ENCODE measurements at places on chromosomes 6 and 20.

DNA sequence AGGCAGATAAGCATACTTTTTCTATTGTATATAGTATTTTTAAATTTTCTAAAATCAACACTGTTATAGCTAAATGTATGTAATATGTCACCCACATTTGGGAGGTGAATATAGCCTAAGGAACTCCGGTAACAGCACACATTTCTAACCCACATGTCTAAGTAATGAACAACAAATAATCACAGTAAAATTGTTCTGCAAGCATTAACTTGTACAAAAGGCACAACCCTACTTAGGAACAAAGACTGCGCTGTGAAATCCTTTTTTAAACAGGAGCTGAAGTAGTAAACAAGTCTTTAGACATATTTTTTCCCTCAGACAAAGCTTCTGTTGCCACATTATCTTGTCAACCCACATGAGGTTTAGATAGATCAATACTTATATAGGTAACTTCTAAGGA is 872.4 kb upstream of the SLC35B3 start:
- DNase-seq, result no peak

GRCh38 chr6:157194110-157194509 is 129.2 kb downstream of the TMEM242 start:
- DNase-seq, result no peak

GRCh38 chr6:154800338-154800737 is 67.1 kb downstream of the SCAF8 start:
- no peak for DNase-seq

DNA sequence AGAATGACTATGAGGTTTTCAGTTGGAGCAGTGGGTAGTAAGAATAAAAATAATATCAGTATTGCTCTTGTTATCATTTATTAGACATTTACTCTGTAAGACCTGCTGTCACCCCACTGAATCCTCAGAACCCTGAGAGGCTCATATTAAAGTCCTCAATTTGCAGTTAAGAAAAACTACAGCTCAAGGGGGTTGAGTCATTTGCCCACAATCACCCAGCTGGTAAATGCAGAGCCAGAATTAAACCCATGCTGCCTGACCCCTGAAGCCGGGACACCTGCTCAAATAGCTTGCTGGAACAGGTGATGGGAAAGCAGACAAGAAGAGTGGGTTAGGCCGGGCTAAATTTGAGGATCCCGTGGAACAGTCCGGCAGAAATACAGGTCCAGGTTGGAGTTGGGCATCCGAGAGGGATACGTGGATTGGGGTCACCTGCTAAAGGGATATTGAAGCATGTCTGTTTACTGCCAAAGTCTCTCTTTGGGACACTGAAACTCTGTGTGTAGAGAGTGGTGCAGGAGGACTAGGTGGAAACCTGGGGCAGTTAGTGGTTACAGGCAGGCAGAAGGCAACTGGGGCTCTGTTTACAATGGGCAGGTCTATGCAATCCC is 344.1 kb downstream of the CDC5L start:
- DNase-seq, result no peak

DNA sequence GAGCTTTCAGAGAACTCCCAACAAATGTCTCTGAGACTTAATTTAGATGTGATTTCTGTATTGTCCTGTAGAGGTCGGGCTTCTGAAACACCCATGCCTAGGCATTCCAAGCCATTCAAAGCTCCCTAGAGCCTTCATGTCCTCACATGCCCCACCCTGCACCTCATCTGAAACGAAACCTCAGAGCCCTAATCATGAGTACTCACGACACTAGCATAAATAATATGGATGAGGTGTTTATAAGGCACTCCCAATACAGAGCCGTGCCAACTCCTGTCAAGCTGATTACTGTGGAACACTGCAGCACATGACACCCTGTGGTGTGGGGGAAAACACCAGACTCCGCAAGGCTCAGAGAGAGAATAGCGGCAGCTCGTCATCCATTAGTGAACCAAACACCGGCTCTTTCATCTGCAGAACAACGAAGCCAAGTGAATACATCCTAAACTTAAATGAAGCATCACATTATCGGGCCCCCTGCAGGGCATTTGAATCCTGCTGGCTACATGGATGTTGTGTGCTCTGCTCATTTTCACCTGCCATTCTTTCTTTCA is 83.8 kb downstream of the FNDC1 start:
- peak; percentile 56 for DNase-seq

GRCh38 chr20:25039697-25040437 is 18.1 kb downstream of the ACSS1 start:
- DNase-seq, result peak; percentile 82

DNA sequence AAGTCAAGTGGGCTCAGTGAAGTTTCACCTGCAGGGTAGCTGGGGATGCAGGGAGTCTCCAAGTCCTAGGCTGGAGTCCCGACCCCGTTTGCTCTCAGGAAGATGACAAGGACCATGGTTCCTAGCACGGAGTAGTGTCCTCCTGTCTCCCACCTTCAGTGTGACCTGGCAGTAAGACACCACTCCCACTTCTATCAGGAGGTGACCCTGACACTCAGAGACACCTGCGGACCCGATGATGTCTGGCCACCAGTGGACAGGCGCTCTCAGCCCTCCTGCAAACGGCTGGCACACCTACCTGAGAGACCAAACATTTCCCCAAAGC is 1.1 kb downstream of the SOD2 start:
- DNase-seq, result no peak

GRCh38 chr6:39812853-39813533 is 20.8 kb downstream of the DAAM2 start:
- peak; percentile 87 for DNase-seq

DNA sequence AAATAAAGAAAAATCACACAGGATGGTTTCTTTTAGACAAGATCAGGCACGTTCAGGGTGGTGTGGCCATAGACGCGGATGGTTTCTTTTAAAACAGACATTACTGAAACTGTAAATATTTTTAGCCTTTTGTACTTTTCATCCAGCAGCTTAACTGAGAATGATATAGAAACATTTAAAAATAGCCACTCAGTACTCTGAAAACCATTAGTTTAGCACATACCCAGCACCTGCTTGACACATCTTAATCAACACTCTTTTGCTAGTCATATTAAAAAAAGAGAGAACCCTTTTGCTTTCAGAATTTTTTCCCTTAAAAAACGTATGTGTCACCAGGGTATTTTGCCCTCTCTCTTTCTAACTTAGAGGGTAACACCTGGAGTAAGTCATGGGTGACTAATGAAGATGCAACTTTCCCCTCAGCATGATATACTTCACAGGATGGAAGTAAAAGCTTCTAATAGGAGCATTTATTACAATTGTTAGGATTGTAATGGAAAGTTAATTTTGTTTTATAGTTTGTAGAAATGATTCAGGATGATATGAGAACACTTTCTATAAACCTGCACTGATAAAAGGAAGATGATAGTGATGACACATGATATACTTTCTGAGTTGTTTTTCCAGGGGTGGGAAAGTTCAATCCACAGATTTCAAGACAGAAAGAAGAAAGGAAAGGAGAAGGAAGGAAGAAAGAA is 45.2 kb downstream of the BACH2 start:
- DNase-seq, result no peak

GRCh38 chr6:138497286-138497685 is 2.0 kb downstream of the NHSL1 start:
- DNase-seq, result no peak

DNA sequence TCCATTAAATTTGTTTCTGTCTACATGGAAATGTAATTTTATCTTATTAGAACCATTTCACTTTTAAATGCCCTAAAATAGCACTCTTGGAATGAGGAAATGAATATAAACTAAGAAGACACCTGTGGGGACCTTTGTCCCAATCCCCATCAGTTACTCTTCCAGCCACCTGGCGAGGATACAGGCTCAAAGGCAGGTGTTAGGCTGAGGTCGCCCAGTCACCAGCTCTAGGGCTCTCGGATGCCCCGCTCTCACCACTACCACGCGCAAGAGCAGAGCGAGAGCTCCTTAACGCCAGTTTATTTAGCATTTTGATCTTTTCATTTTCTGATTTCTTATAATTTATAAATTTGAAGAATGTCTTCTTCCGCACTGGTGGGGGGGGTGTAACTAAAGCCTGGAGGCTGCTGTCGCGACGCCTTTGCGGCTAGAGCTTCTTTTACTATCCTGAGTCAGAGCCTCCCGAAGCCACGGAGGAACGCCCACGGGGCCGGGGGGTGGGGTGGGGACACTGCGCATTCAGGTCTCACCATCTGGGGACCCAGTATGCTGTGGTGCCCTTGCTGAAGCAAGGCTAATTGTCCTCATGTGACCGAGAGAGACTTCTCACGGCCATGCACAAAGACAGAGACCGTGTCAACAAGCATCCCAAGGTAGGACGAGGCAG is 38.7 kb upstream of the AFDN start:
- DNase-seq, result no peak

- DNase-seq, result peak; percentile 13
Measured at GRCh38 chr6:163926642-163927041, 512.1 kb downstream of the QKI start.

GRCh38 chr6:156852147-156852857 is 75.1 kb downstream of the ARID1B start:
- no peak for DNase-seq

DNA sequence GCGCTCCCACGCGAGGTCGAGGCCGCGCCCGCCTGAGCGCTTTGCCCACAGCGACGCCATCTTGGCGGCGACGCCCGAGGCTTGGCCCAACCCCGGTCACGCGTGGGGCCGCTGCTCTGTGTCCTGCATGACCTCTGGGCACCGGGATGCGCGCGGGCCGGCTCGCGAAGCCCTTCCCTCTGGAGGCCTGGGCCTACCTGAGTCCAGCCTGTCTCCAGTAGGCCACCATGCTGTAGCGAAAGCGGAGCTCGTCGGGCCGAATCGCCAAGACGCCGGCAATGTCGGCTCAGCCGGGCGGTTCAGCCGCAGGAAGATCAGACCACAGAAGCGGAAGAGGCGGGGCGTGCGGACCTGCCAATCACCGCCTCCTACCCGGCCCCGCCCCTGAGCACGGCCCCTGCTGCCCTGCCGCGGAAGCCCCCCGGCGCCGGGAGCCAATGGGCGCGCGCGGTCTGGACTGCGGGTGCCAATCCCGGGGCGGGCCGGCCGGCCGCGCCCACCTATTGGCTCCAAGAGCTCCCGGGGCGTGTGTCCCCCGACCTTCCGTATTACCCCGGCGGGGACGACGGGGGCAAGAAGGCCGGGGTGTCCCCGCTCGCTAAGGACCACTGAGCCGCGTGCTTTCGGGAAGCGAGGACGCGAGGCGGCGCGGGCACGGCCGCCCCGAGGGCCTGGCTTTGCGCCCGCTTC is at the start of gene ATP5F1E:
Gene ATP5F1E (minus strand): TSS at position 313 of the 690 bp plus-strand sequence. CDS start 84 bp downstream, at position 229.
- peak; percentile 100 for DNase-seq

- DNase-seq, result no peak
Measured at GRCh38 chr6:25388776-25389175, 109.6 kb downstream of the CARMIL1 start.

- DNase-seq, result peak; percentile 22
Measured at GRCh38 chr6:163460307-163460782, 45.8 kb downstream of the QKI start.

GRCh38 chr6:13678255-13678983 is 33.2 kb downstream of the RANBP9 start:
- no peak for DNase-seq

GRCh38 chr20:57702091-57702490 is 7.7 kb downstream of the PMEPA1 start:
- DNase-seq, result no peak
